ENCODE measurements at places on chromosomes 2 and 18.

- no peak for DNase-seq
These were observed 13.9 kb downstream of the CROCC2 start for GRCh38 chr2:240919786-240920782.

- DNase-seq: peak; percentile 46
These were observed 1.8 kb downstream of the CCDC85A start for GRCh38 chr2:56185582-56186046.

- DNase-seq: no peak
These were observed 108.3 kb downstream of the DSEL start for GRCh38 chr18:67408240-67408639.

DNA sequence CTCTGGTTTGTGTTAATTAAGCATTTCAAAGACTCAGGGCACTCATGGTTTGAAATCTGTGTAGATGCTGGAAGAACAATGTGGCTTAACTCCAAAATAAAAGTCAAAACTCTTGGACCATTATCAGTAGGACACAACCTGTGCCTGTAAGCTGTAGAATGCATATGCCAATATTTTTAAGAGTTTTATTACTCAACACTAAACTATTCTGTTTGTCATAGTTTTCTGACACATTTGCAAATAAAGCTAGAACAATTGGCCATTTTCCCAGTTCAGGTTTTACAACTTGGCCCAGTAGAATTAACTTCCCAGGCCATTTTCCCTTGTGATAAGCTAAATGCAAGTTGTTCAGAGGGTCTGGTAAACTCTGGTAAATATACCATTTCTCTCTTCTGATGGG is 713.1 kb downstream of the CBLN2 start:
- peak; percentile 31 for DNase-seq

DNA sequence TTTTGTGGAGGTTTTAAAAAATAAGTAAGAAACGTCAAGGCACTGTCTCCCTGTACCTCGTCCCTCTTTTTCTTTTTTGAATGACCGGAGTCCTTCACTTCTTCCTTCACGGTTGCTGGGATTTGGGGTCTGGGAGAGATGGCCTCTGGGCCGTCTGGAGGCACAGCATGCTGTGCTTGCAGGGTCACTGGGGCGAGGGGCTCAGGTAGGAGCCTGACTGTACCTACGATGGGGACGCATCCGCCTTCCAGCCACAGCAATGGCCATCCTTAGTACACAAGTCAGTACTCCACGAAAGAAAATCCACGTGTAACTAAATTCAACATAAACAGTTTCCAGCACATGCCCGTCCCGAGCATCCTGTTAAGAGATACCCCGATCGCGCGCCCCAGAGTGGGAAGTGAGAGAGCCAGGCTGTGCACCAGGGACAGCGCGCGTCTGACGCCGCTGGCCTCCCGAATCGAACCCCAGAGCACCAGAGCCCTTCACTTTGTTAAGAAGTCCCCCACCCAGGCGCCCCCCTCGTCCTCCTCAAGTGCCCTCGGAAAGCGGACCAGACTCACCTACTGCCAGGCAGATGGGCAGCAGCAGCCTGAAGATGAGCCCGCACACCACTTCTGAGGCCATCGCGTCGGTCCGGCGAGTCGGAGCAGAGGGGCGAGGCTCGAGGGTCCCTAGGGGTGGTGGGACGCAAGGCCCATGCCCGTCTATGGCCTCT is 1.2 kb downstream of the PIEZO2 start:
- DNase-seq: no peak

DNA sequence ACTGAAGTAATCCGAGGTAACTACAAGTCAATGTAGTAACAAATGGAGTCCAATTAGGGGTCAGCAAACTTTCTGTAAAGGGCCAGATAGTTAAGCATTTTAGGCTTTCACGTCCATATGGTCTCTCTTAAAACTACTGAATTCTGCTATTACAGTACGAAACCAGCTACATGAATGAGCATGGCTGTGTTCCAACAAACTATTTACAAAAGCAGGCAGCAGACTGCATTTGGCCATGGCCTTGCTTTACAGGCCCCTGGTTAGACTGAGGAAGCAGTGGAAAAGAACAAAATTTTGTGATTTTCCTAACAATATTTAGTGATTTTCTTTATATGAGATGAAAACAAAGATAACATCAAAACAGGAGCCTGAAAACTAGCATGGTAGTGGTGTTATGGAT is 64.0 kb downstream of the RTN4 start:
- DNase-seq: no peak

- DNase-seq: no peak
These were observed 52.4 kb downstream of the TNS1 start for GRCh38 chr2:217950401-217950871.

- DNase-seq: no peak
These were observed 56.7 kb upstream of the DSC1 start for GRCh38 chr18:31219395-31219794.

- peak; percentile 77 for DNase-seq
These were observed 111.4 kb downstream of the THADA start for GRCh38 chr2:43484323-43484930.

GRCh38 chr2:23601301-23601965 is 216.5 kb downstream of the KLHL29 start:
- DNase-seq: peak; percentile 58

DNA sequence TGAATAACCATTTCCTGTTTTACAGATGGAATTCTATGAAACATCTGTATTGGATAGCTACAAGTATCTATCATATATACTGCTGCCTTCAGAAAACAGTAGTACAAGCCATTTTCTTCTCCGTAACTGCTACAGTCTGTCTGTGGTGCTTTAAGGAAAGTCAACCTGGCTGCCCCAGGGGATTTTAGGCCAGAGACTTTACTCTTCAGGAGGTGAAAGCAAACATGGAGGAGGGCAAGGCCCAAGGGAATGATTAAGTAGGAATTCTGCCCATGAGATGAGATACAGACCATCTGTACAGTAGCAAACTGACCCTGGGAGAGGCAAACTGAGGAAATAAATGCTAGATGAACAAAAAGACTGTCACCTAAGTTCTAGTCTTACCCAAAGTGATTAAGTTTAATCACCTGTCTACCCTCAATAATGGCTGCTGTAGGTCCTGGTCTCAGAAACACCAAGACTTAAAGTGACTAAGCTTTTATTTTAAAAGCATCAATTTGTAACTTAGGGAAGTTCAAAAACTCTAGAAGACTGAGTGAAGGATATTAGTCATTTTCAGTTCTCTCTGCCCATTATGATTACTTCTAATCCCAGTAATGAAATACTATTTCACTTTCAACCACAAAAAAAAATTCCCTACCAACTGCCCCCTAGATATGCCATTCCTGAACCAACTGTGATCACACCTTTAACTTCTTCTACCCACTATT is 14.8 kb downstream of the MBD2 start:
- peak; percentile 28 for DNase-seq

DNA sequence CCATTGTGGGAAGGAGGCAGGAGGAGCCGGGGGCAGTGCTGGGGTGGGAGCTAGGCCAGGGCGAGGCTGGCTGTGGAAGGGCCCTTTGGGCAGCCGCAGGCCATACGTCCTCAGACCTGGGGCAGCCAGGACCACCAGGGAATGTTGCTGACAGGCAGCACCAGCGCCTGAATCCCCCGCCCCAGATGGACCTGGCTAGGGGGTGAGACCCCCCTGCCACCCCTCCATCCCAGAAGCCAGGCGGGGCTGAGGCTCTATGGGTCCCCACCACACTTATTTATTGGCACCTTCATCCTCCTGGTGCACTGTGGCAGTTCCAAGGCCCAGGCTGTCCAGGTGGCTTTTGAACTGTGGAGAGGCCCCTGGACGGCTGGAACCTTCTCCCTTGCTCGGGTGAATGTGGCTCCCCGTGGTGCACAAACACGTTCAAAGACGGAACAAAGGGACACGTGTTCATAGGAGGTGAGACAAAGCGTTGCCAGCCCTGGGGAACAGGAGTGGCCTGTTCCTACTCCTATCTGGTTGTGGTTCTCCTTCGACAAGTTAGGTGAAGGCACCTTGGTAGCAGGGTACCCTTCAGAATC is 35.1 kb downstream of the RAMP1 start:
- no peak for DNase-seq

DNA sequence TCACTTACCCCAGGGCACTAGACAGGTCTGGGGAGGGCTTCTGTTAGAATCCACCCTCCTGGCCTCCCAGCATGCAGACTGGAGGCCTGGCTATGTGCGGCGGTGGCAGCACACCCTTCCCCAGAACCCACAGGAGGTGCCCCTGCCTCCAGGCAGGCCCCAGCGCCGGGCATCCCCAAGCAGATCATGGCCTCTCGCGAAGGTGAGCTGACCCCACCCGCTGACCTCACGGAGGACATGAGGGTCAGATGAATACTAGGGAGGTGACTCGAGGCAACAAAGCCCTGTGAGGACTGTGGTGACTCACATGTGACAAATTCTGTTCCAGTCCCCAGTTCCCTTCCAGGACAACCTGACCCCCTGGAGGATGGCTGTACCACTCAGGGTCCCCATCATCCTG is 1.9 kb downstream of the MAB21L4 start:
- no peak for DNase-seq

GRCh38 chr2:166464187-166464586 is 29.9 kb downstream of the SCN7A start:
- DNase-seq: no peak

DNA sequence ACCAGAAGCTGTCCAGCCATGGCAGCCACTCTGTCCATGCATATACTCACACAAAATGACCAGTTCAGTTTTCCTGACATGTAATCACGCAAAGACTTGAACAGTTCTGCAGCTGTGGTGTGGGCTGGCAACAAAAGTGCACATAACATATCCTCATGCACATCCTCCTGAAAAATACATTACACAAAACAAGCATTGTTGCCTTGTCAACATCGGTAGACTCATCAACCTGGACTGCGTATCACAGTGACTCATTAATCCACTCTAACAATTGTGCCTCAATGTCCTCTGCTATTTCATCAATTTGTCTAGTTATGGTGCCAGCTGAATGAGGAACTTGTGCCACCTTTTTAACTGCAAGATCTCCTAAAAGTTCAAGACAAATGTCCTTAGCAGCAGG is 19.5 kb downstream of the RBKS start:
- DNase-seq: no peak

DNA sequence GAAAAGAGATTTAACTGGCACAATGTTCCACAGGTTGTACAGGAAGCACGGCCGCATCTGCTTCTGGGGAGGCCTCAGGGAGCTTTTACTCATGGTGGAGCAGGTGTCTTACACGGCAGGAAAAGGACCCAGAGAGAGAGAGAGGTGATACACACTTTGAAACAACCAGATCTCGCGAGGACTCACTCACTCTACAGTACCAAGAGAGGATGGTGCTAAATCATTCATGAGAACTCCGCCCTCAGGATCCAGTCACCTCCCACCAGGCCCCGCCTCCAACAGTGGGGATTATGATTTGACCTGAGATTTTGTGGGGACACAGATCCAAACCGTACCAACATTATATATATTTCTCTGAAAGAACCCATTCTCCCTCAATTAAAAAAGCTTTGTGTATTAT is 79.7 kb upstream of the DOCK10 start:
- no peak for DNase-seq

DNA sequence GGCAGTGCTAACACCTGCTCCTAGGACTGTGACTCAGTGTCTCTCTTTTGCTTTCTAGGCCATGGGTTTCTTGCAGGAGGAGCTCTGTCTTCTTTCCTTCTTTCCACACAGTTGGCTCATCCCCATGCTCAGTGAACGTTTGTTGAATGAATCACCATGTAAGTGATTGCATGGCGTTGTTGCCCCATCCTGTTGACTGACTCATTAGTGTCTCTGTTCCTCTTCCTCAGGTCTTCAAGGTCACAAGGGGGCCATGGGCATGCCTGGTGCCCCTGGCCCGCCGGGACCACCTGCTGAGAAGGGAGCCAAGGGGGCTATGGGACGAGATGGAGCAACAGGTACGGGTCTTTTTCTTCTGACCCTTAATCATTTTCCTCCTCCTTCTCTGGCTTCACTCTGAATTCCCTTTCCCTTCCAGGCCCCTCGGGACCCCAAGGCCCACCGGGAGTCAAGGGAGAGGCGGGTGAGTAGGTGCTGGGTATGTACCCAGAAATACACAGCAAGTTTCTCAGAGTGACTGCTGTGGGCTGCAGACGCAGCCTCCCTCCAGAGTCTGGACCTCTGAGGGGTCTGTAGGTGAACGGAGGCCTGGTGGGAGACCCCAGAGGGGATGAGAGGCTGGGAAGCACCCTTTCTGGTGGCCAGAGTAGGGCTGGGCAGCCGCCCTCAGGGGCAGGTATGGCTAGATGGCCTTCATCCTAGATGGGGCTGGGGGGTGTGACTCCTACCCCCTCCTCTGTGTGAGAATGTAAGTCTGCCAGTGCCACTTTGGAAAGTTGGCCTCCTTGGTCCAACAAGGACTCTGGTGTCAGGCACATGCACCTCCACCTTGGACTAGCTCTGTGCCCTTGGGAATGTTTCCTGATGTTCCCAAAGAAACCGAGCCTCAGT is 32.4 kb downstream of the MARCO start:
- DNase-seq: peak; percentile 55

- peak; percentile 24 for DNase-seq
These were observed 60.4 kb downstream of the RHOB start for GRCh38 chr2:20507166-20507692.

- DNase-seq: no peak
These were observed 70.2 kb upstream of the DAPL1 start for GRCh38 chr2:158724803-158725381.

DNA sequence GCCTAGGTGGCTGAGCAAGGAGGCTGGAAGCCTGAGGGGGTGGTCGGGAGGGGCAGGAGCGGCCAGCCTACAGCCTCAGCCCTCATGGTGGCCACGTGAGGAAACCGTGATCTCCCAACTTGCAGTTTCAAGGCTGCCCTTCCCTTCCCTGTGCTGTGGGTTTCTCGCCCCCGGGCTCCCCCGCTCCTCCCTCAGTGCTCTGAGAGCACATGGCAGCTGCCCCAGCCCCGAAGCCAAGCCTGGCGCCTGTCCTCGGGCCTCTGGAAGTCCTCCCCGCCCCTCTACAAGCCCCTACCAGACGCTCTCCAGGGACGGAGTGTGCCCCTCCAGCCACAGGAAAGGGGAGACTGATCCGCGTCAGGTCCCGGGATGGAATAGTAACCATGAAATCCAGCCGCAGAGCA is 586 bp upstream of the ANKRD23 start:
- no peak for DNase-seq

DNA sequence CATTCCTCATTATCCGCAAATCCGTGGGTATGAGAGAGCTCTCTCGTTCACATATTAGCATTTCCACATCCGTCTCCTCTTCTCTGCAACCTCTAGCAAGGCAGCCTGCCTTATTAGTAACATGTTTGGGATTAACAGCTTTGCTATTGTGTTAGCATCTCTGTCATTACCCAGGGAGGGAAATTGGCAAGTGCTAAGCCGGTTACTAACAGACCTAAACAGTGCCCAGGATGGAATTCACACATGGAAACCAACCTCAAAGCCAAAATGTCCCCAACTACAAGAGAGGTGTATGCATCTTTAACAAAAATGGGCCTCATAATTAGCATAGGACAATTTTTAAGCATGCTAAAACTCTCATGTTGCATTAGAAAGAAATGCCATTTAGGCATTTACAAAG is 309.0 kb upstream of the MEIS1 start:
- no peak for DNase-seq

GRCh38 chr18:649341-649740 is 8.1 kb upstream of the TYMS start:
- no peak for DNase-seq

GRCh38 chr18:63079114-63079513 is 240.5 kb downstream of the BCL2 start:
- no peak for DNase-seq

- no peak for DNase-seq
These were observed 541 bp upstream of the SCYGR3 start for GRCh38 chr2:227615181-227615580.
